Stimulated activated CD8-positive, alpha-beta memory T cell treated with anti-CD3 and anti-CD28 coated beads, Interleukin-7, amount 100 ng/mL, for 4 hours (primary cell): ENCODE measurements at places on chromosomes 4 and X.

GRCh38 chr4:158133551-158133950 lies 39.3 kb downstream of the GASK1B start:
- DNase-seq: no peak

DNA sequence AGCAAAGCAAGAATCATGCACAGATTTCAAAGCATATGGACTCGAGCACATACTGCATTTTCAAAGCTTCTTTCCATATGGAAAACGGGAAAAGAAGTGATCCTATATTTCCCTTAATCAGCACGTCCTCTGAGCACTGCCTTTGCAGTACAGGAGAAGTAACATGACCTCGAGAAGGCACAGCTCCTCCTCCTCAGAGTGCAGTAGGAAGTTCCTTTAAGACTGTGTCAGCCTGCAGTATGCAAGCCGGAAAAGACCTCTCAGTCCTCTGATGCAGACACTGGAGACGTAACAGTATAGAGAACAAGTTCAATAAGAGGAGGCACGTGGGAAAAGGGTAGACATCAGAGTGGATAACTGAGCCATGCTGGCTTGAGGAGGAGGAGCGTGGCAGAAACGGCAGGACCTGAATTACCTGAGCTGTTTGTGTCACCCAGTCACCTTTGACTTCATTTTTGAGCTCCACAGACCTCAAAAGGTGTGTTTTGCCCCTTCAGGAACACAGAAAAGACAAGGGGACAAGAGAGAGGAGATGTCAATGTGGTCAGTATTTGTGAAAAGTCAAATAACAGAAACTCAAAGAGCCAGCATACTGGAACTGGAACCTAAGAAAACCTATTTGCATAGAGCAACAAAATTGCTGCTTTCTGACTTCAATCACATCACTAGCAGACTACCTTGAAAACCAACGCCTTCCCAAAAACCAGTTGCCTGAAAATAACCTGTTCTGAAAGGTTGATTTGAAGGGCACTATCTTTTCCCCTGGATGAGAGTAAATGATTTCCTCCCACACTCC lies 20.8 kb downstream of the IRF2 start:
- no peak for DNase-seq

- no peak for DNase-seq
These were observed 32.3 kb upstream of the IRF2 start for GRCh38 chr4:184506527-184507121.

GRCh38 chr4:118866442-118866841 lies 22.2 kb upstream of the SYNPO2 start:
- DNase-seq: no peak

DNA sequence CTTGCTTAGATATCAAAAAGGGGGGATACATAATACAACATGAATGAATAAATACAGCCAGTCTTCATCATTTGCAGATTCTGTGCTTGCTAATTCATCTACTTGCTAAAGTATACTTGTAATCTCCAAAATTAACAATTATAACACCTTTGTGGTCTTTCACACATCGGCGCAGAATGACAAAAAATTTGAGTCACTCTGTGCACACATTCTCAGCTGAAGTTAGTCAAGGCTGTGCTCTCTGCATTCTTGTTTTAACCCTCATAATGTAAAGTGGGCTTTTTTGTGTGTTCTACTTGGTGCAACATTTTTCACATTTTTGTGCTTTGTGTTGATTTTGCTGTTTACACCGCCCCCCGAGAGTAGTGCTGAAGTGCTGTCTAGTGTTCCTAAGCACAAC lies 65.8 kb upstream of the GPRIN3 start:
- DNase-seq: no peak
